ENCODE measurements at places on chromosomes 3 and 15.
A peak's percentile ranks its signal among the peaks of the same experiment; 100 is the strongest.

- peak; percentile 86 for DNase-seq
Observed at GRCh38 chr3:51024765-51025632, 350.3 kb downstream of the DOCK3 start.

DNA sequence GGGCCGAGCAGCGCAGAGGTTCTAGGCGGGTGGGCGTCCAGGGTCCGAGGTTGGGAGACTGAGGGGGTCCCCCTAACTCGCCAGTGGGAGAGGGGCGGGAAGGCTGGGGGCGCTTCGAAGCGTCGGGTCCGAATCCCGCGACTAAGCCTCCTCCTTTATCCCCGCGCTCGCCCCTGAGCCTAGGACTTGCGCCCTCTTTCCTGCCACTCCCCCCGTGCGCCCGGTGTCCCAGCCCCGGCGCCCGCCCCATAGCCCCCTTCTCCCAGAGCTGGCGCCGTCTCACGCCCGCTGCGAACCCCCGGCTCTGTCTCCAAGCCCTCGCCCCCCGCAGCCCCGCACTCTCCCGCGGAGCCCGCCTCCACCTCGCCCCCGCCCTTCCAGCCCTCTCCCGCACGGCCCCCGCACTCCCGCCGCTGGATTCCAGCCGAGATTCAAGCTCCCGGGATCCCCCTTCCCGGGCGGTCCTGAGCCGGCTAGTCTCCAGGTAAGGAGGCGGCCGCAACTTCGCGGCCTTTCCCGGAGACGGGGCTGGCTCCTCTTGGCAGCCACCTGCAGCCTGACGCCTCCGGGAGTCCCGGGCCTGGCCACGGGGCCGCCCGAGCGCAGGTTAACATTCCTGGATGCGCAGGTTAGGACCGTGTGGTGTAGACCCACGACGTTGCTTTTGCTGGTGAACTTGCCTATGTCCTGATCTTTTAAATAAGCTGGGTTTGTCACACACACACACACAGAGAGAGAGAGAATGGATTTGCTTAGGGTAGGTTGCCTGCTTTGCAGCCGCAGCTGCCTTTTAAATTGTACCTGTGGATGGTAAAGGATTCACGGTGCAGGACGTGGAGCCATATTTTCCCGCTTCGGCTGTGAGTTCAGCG lies 563 bp downstream of the PXYLP1 start:
- peak; percentile 23 for DNase-seq

GRCh38 chr15:57525581-57525980 lies 66.1 kb upstream of the MYZAP start:
- no peak for DNase-seq

DNA sequence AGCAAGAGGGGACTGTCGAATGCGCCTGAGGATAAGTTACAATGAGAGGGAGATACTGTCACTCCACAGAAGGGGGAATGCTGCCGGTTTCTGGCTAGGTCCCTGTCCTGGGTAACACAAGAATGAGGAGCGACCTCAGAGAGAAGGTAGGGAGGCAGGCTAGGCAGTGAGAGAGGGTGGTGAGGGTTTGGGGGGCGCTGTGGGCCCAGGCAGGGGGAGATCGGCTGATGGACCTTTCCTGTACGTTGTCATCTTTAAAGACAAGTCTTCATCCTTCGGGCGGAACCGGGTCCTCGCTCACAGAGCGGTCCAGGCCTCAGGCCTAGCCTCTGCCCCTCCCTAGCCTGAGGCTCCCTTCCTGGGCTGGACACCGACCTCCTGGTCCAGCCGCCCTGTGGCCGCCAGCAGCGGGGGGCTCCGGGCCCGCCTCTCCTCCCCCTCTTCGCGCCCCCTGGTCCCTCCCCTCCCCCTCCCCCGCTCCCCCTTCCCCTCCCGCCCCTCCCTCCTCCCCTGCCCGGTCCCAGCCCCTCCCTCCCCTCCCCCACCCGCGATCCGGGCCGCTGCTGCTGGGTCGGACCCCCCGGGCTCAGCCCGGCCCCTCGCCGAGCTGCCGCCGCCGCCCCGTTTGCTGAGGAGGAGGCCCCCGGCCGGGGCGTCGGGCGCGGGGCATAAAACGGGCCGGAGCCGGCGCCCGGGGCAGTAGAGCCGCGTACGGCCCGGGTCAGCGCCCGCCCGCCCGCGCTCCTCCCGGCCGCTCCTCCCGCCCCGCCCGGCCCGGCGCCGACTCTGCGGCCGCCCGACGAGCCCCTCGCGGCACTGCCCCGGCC lies at the start of gene CHRD:
CHRD (plus strand) TSS at position 697 of the 827 bp plus-strand sequence. CDS start 265 bp downstream, outside the sequence.
- DNase-seq: no peak

DNA sequence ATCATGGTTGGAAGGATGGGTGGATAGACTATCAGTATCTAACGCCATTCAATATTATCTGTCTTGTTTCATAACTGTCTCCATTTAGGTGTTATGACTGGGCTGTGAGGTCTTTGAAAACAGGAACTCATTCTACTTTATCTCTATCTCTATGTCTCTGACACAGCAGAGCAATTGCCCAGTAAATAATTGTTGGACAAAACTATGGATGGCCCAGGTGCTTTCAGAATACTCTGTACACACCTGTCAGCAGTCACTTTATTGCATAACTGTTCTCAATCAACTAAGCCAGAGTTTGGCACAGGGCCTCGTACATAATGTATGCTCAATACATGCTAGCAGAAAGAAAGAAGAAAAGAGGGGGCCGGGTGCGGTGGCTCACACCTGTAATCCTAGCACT lies 210.3 kb downstream of the OPA1 start:
- DNase-seq: no peak

DNA sequence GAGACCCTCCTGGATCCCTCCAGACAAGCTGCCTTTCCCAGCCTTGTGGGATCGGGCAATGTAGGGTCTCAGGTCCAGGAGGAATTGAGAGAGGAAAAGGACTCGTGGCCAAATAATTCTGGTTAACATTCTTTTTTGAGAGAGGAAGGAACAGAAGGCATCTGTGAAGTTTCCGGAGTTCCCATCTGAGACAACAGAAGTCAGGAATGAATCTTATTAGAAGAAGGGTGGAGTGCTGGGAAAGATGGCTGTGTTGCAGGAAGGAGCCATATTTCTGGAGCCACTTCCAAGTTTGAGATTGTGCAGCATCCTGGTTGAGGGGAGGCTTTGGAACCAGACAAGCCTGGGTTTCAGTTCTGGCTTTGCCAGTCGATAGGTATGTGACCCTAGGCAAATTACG lies 9.4 kb downstream of the BOC start:
- no peak for DNase-seq

DNA sequence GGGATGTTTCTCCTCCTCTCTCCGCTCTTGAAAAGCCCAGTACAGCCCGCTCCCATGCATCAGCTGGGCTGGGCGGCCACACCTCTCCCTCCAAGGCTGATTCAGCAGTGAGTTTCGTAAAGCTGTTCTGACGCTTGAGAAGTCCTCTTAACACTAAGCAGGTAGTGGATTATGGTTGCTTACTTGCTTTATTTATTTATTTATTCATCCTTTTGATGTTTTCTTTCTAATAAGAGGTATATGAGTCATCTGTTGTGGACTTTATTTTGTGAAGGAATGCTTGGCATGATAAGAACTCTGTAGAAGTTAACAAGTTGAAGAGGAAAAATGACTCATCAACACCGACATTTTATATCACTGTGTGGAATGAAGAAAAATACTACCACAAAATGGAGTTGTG lies 285.0 kb downstream of the SQOR start:
- DNase-seq: no peak

- no peak for DNase-seq
Observed at GRCh38 chr3:37144806-37145205, 29.6 kb downstream of the LRRFIP2 start.

DNA sequence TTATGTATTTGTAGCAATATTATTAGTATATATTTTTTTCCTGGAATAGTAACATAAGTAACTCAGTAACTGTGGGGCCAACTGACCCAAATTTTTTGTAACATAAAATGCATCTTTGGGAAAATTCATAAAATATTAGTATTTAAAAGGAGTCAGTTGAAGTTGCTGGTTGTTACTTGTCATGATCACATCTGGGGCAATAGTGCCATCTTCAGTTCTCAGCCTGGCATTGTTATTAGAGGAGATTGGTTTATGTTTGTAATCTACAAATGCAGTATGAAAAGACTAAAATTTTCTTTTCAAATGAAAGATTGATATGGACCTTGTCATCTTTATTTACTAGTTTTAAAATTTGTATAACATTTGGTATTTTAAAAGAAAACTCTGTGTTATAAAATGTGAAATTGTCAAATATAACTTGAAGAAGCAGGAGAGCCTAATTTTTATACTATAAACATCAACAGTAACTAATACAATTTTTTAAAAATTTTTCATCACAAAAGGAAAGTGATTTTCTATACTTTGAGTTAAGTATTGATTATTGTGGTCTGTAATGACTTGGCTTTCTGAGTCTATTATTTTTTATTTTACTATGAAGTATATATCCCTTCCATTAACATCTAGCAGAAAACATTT lies 38.8 kb upstream of the MLF1 start:
- peak; percentile 24 for DNase-seq
